Progenitor cell of endocrine pancreas (in vitro differentiated cells): ENCODE measurements at places on chromosomes 11 and 22.

DNA sequence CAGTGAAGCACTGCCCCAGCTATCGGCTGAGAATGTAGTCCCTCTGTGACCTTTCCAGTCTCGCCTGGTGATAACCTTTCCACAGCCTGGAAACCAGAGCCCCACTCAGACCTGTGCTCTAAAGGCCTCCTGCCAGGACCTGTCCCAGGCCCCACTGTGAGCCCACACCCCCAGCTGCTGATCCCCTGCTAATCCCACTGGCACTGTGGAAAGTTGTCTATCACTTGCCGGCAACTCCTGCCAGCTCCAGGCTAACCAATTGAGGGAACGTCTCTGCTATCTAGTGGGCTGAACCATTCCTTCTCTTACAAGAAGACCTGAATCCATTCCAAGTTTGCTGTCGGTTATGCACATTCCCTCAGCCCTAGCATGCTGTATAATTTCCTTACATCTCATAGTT, 328.2 kb downstream of the FAM181B start:
- no peak overlapping the region for H3K4me3 ChIP-seq
- DNase-seq: no peak
- H3K27ac ChIP-seq: no peak overlapping the region
- no peaks in the 10 kb centered on the region for H3K27me3 ChIP-seq
- H3K36me3 ChIP-seq: no peaks in the 10 kb centered on the region

- no peaks in the 10 kb centered on the region for H3K36me3 ChIP-seq
- peak overlapping the region; percentile 15 for H3K4me3 ChIP-seq
- H3K4me1 ChIP-seq: peaks cover 36% of the 10 kb centered on the region
Observed at GRCh38 chr11:57978686-57979531, 44.8 kb upstream of the OR9Q1 start.

- DNase-seq: no peak
- H3K4me1 ChIP-seq: no peaks in the 10 kb centered on the region
- no peaks in the 10 kb centered on the region for H3K27me3 ChIP-seq
- no peak overlapping the region for H3K27ac ChIP-seq
Observed at GRCh38 chr11:74478877-74479731, 11.8 kb upstream of the KCNE3 start.

- no peaks in the 10 kb centered on the region for H3K36me3 ChIP-seq
- H3K27ac ChIP-seq: no peak overlapping the region
- H3K27me3 ChIP-seq: no peaks in the 10 kb centered on the region
- peaks cover 10% of the 10 kb centered on the region for H3K4me1 ChIP-seq
- DNase-seq: no peak
Observed at GRCh38 chr11:69174841-69175240, 19.1 kb downstream of the SMIM38 start.

- H3K27ac ChIP-seq: no peak overlapping the region
- H3K36me3 ChIP-seq: no peaks in the 10 kb centered on the region
- H3K27me3 ChIP-seq: peaks cover 15% of the 10 kb centered on the region
- H3K4me3 ChIP-seq: no peak overlapping the region
- peaks cover under 1% of the 10 kb centered on the region for H3K4me1 ChIP-seq
Observed at GRCh38 chr11:2572491-2573239, 127.1 kb downstream of the KCNQ1OT1 start.

DNA sequence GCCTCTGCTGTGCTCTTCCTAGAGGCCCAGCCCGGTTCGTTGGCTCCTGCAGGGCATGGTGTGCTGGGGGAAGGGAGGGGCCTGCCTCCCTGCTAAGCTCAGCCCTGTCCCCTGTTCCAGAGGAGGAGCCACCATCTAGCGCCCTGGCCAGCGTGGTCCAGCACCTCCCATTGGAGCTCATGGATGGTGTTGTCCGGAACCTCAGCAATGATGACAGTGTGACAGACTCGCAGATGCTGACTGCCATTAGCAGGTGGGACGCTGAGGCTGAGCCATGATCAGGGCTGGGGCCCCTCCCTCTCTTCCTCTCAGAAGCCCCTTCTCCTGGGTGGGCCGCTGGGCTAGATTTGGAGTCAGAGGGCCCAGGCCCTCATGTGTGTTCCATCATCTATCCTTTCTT, 9.1 kb downstream of the USP35 start:
- no peak overlapping the region for H3K27ac ChIP-seq
- no peak overlapping the region for H3K4me3 ChIP-seq
- H3K36me3 ChIP-seq: peaks cover 18% of the 10 kb centered on the region
- H3K4me1 ChIP-seq: peaks cover 1% of the 10 kb centered on the region

DNA sequence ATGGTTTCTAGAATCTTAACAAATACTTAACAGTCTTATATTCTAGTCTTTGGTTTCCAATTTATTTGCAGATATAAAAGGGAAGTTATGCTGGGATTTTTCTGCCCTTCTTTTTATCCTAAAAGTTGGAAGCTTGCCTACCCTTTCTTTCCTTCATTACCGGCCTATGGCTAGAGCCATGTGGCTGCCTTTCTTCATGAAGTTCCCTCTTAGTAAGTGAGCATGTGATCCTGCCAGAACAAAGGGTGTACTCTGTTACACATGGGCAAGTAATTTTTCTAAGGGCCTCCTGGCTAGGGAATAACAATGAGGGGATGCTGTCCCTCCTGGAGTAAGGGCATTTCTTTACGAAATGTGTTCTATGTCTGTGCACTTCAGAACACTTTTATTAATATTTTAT, 252.1 kb upstream of the PITPNB start:
- no peak overlapping the region for H3K4me3 ChIP-seq
- no peaks in the 10 kb centered on the region for H3K4me1 ChIP-seq
- DNase-seq: no peak
- peaks cover 8% of the 10 kb centered on the region for H3K36me3 ChIP-seq
- H3K27me3 ChIP-seq: no peaks in the 10 kb centered on the region
